ENCODE measurements at places on chromosomes 1 and 21.

GRCh38 chr21:44946254-44947041, 6.6 kb downstream of the SLX9 start:
- no peak for DNase-seq

- no peak for DNase-seq
Observed at GRCh38 chr1:50796272-50796671, 163.8 kb downstream of the FAF1 start.

- peak; percentile 9 for DNase-seq
Observed at GRCh38 chr1:54816130-54816529, 15.0 kb upstream of the TTC22 start.

DNA sequence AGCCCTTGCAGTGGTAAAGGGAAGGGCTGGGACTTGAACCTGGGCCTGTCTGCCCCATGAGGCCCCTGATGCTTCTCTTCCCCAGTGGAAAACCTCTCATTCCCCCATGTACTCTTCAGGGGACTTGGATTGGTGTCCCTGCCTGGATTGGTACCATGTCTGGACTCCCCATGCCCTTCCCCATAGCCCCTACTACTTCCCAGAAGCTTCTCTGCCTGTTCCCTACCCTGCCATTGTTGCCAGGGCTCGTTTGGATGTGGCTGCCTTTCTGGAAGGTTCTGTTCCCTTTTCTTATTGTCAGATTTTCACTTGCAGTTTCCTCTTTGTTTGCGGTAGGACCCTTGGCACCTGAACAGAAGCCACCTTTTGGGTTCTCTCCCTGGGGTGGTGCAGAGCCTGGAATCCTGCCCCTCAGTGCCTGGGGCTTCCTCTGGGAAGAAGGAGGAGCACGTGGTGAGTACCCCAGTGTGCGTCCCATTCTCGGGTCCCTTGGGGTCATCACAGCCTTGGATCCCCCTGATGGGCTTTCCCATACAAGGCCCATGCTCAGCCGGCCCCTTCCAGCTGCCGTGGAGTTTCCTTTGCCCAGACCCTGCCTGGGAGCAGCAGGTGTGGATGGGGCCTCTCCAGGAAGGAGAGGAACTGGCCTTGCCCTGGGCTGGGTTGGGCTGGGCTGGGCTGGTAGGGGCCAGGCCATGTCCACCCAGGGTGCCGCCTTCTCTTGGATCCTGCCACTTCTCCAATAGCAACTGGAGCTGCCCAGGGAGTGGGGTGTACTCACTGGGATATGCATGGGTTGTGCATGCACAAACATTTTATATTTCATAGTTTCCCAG, 281.1 kb downstream of the PTPRU start:
- DNase-seq = no peak

- DNase-seq = no peak
Observed at GRCh38 chr1:68119445-68119844, 69.0 kb upstream of the DIRAS3 start.

All from breast epithelium (tissue), 4 donors.